MCF 10A (cell line): ENCODE measurements at places on chromosomes 2 and 18. TPM values are rescaled to one million over a fixed set of nuclear protein-coding genes. Genes with fewer than 3 reads are reported as not detected.
A peak's percentile ranks its signal among the peaks of the same experiment; 100 is the strongest.

DNA sequence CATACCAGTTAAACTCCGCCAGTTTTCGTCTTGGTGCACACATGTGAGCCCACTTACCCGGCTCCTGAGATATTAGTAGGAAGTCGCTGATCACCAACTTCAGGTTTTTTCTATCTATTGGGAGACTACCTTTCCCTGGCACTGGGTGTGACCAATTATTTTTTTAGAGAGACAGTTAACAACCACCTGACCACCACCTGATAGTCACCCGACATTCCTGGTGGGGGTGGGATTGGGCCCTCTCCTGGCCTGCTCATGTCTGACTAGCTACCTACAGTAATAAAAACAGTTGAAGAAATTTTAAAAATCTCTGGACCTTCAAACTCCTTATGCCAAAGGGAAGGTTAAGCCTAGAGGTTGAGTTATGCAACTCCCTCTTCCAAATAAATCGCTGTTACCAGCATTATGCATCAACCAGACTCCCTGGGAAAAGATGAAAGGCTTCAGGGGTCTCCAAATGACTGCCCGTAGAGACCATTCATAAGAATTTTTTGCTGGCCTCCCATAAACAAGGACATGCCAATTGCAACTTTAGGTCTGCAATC, 27.8 kb downstream of the CREG2 start:
- DNase-seq = no peak
- no peak overlapping the region for H3K4me3 ChIP-seq
- no peaks in the 10 kb centered on the region for H3K27me3 ChIP-seq
- no peaks in the 10 kb centered on the region for H3K36me3 ChIP-seq
- no peak overlapping the region for H3K27ac ChIP-seq

- no peaks in the 10 kb centered on the region for H3K36me3 ChIP-seq
- peak overlapping the region; percentile 95 for H3K27ac ChIP-seq
- H3K27me3 ChIP-seq = no peaks in the 10 kb centered on the region
- no peak for DNase-seq
- peak overlapping the region; percentile 88 for H3K4me3 ChIP-seq
- peaks cover 18% of the 10 kb centered on the region for H3K4me1 ChIP-seq
Observed at GRCh38 chr2:64142741-64143168, 1.5 kb downstream of the PELI1 start.

Gene SLC4A3
- total RNA-seq = 4.2 and 4.7 TPM in 2 replicates

DNA sequence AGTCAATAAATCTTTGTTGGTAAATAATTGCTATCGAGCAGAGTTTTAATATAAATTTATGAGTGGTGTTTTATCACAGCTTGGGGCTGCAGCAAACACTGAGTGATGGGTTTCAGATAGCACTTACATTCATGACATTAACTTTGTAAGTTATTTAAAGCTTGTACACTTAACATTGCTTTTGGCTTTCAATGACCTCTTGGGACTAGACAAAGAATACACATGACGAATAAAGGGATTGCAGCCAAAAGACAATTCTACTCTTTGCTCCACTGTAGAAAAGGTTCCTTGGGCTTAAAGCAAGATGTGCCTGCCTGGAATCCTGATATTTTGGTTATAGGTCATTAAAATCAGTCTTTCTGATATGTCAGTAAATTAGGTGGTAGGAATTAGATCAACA, 299.5 kb downstream of the GBX2 start:
- H3K27me3 ChIP-seq = no peaks in the 10 kb centered on the region
- DNase-seq = no peak
- no peaks in the 10 kb centered on the region for H3K36me3 ChIP-seq
- H3K27ac ChIP-seq = no peak overlapping the region
- no peak overlapping the region for H3K4me3 ChIP-seq

DNA sequence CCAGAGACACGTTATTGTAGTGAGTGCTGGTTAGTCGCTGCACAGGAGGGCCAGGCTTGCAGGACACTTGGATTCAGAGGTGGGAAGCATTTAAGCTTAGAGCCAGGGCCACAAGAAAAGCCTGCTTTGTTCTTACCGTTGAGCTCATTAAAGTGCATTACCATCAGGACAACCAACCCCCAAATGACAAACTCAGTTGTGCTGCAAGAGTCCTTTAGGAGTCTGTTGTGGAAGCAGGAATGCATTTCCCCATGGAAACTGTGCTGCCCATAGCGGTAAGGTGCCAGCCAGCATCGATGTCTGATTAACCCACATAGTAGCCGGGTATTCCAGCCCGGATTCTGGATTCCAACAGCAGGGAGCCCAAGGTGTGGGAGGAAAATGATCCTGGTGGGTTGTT, 23.4 kb upstream of the REEP1 start:
- DNase-seq = no peak
- H3K27me3 ChIP-seq = no peaks in the 10 kb centered on the region
- H3K4me1 ChIP-seq = no peaks in the 10 kb centered on the region
- no peaks in the 10 kb centered on the region for H3K36me3 ChIP-seq
- no peak overlapping the region for H3K4me3 ChIP-seq
- H3K27ac ChIP-seq = no peak overlapping the region

Gene GPBAR1
- total RNA-seq = 0.16 TPM in 1 of 2 replicates, not detected in the other

GRCh38 chr2:200359552-200359951, 53.1 kb downstream of the SPATS2L start:
- H3K4me3 ChIP-seq = no peak overlapping the region
- DNase-seq = no peak
- H3K27ac ChIP-seq = no peak overlapping the region
- peaks cover 6% of the 10 kb centered on the region for H3K4me1 ChIP-seq
- H3K27me3 ChIP-seq = no peaks in the 10 kb centered on the region
- no peaks in the 10 kb centered on the region for H3K36me3 ChIP-seq

DNA sequence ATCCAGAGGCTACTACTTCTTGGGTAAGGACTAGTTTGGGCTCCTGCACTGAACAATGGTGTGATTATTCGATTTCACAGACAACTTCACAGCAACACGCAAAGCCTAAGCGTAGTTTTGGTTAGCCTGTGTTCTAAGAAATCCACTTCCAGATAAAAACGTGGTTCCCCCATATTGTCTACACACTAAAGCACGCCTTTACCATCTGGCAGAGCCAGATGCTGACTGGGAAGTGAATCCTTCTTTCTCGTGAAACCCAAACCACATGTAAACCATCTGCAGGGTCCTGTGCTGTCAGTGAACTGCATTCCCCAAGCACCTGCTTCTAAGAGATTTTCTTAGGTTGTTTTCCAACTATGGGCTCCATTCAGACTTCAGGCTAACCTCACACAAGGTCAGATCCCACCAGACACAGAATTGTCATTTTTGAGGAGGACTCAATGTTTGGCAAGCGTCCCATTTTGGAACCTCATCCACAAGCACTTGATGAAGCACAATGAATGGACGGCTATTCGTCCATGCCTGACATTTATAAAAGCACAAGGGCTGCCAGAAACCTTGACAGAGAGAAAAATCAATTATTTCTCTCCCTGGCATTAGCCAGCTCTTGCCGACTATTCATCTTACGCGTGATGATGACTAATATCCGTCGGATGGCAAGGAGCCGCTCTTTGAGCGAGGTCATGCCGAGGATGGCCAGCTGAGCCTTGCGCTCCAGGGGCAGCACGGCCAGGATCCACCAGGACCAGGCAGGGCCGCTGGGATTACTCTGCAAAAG, 38.4 kb downstream of the LONRF2 start:
- no peak for DNase-seq
- no peaks in the 10 kb centered on the region for H3K36me3 ChIP-seq

Gene IAH1
- 74.7 and 82.3 TPM in 2 replicates for total RNA-seq
